ENCODE measurements at places on chromosomes 5 and 9. TPM values are rescaled to one million over a fixed set of nuclear protein-coding genes. Genes with fewer than 3 reads are reported as not detected.

DNA sequence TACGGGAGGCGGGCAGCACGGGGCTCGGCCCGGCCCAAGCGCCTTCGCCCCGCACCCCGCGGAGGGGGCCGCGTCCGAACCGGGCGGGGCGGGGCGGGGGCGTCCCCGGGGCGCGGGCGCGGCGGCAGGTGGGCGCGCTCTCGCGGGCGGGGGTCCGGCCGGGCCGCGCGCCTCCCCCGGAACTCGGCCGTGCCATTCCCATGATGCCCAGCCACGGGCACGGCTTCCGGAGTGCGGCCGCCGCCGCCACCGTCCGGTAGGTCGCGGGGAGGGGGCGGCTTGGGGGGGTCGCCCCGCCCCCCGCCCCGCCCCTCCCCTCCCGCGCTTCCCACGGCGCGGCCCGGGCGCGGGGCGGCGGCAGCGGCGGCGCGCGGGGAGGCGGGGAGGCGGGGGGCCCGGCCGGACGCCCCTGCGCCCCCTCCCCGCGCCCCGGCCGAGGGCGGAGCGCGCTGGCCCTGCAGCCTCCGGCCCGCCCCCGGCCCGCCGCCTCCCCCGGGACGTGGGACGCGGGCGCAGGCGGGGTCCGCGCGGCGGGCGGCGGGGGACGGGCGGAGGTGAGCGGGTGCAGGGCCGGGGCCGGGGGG, at the start of gene PPP1R26:
TSS of gene PPP1R26 (plus strand) at position 314 of the 584 bp plus-strand sequence. CDS start 4,729 bp downstream, outside the sequence.
- no peak for DNase-seq
- H3K27ac ChIP-seq = peak within 1 kb of the TSS; percentile 47
- H3K27me3 ChIP-seq = peaks cover 20% of the 10 kb centered on the region

- H3K27ac ChIP-seq = no peak overlapping the region
- no peaks in the 10 kb centered on the region for H3K36me3 ChIP-seq
- H3K4me3 ChIP-seq = no peak overlapping the region
- no peak for DNase-seq
- H3K27me3 ChIP-seq = no peaks in the 10 kb centered on the region
Measured at GRCh38 chr5:1415626-1416360, 29.4 kb downstream of the SLC6A3 start.

DNA sequence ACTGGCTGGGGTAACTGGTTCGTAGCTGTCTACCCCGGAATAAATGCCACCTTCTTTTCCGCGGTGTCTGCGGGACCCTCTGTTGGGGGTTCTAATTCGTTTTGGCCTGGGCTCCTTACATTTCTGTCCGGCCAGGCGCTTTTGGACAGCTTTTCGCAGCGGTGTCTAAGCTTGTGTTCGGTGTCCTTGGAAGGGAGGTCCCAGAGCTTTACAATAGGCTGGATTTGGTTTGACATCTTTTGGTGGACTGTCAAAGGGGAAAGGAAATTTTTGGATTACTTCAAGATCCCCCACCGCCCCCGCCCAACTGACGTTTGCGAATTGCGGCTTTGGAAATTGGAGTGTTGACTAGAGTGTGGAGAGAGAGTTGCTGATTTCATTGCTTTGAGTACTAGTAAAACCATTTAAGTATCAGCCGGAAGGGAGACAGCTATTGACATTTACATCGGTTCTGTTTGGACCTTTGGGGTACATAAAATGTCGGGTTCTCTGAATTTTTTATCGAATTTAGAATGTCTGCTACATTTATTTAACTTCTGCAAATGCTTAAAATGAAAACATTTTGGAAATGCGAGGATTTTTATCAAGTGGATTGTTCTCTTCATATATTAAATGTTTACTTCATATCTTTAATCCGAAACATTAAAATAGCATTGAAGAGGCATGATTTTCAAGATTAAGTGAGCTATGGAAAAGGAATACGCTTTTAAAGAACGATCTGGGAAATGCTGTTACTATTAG, 4.7 kb upstream of the PURA start:
- peak overlapping the region; percentile 84 for H3K4me3 ChIP-seq
- peak overlapping the region; percentile 93 for H3K27ac ChIP-seq
- H3K4me1 ChIP-seq = peaks cover 48% of the 10 kb centered on the region
- DNase-seq = no peak
- H3K36me3 ChIP-seq = no peaks in the 10 kb centered on the region
- no peaks in the 10 kb centered on the region for H3K27me3 ChIP-seq

- no peaks in the 10 kb centered on the region for H3K27me3 ChIP-seq
- DNase-seq = no peak
- peaks cover 10% of the 10 kb centered on the region for H3K4me1 ChIP-seq
- peaks cover 10% of the 10 kb centered on the region for H3K36me3 ChIP-seq
Measured at GRCh38 chr9:137242269-137243203, 1.4 kb downstream of the TUBB4B start.

The SKIC3 gene
- 65.7 TPM for total RNA-seq

The PLCXD3 gene
- total RNA-seq = not detected

The ZNF169 gene
- 6.3 TPM for total RNA-seq

The SLC34A1 gene
- total RNA-seq = not detected

Data from CD8-positive, alpha-beta memory T cell (primary cell).